ENCODE measurements at places on chromosomes 3 and 15. TPM values are rescaled to one million over a fixed set of nuclear protein-coding genes. Genes with fewer than 3 reads are reported as not detected.
A peak's percentile ranks its signal among the peaks of the same experiment; 100 is the strongest.

GRCh38 chr3:145070795-145071194 lies 1090.2 kb downstream of the PLOD2 start:
- no peak overlapping the region for H3K27ac ChIP-seq
- H3K36me3 ChIP-seq = no peaks in the 10 kb centered on the region
- H3K4me1 ChIP-seq = no peaks in the 10 kb centered on the region
- no peak overlapping the region for H3K4me3 ChIP-seq

- DNase-seq = peak; percentile 76
- no peaks in the 10 kb centered on the region for H3K36me3 ChIP-seq
- H3K4me3 ChIP-seq = no peak overlapping the region
- peaks cover 6% of the 10 kb centered on the region for H3K27me3 ChIP-seq
- H3K4me1 ChIP-seq = no peaks in the 10 kb centered on the region
Measured at GRCh38 chr15:73677146-73677607, 7.0 kb upstream of the CD276 start.

DNA sequence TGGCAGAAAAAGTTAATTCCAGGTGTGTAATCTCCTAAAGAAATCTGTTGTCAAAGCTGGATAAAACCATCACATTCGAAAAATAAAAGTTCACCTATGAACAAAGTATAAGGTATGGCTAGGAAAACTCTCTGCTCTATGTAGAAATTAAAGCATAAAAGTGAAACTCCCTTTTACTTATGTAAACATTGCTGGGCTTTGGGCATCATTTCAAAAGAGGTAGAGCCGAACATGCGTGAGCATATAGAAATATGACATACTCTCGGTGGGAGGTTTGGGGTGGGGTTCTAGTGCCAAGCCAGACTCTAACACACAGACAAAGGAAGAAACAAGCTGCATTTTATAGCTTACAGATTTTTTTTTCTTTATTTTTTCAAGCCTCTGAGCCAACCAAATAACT lies 306.8 kb upstream of the ATP11B start:
- H3K4me1 ChIP-seq = no peaks in the 10 kb centered on the region
- H3K4me3 ChIP-seq = no peak overlapping the region
- no peak overlapping the region for H3K27ac ChIP-seq

Gene IL20RB
- total RNA-seq = not detected

- no peaks in the 10 kb centered on the region for H3K27me3 ChIP-seq
- no peaks in the 10 kb centered on the region for H3K4me1 ChIP-seq
- DNase-seq = no peak
Measured at GRCh38 chr3:56164436-56164835, 303.8 kb downstream of the ERC2 start.

Gene MNS1
- 0.16 TPM for total RNA-seq

Gene C3orf52
- 58.4 TPM for total RNA-seq

Gene LRRC31
- total RNA-seq = 45.7 TPM

Gene MEIS2
- 16.5 TPM for total RNA-seq

Gene SH2D7
- not detected for total RNA-seq

DNA sequence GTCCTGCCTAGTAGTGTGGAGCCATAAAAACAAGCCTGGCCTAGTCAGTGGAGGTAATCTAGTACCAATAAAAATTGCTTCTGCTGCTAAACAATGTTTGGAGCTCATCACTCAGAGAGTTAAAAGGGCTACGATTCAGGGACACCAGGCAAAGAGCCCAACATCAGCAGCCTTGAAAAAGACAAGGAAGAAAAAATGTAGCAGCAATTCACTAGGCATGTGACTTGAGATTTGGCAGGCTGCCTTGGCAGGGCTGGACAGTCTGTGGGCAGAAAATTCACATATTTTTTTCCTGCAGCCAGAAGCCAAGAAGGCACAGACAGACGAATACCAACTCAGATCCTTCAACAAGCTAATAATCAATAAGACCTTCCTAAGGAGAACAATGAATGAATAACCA lies 47.2 kb downstream of the IGSF11 start:
- H3K27me3 ChIP-seq = no peaks in the 10 kb centered on the region
- H3K4me3 ChIP-seq = no peak overlapping the region
- H3K27ac ChIP-seq = no peak overlapping the region
- H3K36me3 ChIP-seq = no peaks in the 10 kb centered on the region
- peak; percentile 13 for DNase-seq

GRCh38 chr3:124383051-124383450 lies 347.2 kb upstream of the UMPS start:
- no peaks in the 10 kb centered on the region for H3K4me1 ChIP-seq
- H3K36me3 ChIP-seq = no peaks in the 10 kb centered on the region
- no peak overlapping the region for H3K27ac ChIP-seq
